ENCODE measurements at places on chromosomes 1 and 21.

DNA sequence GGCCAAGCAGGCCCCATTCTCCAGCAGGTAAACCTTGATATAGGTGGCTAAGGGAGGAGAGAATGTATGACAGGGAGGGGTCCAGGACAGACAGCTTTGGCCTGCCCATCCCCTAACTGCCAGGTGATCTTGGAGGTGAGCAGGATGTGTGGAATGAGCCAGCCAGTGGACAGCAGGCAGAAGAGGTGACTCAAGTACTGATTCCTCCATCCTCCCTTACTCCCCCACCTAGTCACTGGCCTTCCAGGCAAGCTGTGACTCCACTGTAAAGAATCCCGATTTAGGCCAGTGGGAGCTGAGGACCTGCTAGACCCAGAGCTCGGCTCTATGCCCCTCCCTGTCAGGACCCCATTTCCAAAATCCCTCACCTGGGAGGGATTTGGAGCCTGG lies 36.6 kb downstream of the RIMS3 start:
- no peak for DNase-seq

GRCh38 chr1:202029171-202029665 lies 18.8 kb downstream of the ELF3 start:
- DNase-seq, result peak; percentile 69

- DNase-seq, result no peak
Observed at GRCh38 chr21:38420140-38420539, 78.1 kb downstream of the ERG start.

- no peak for DNase-seq
Observed at GRCh38 chr1:86825319-86825718, 88.6 kb downstream of the SELENOF start.

DNA sequence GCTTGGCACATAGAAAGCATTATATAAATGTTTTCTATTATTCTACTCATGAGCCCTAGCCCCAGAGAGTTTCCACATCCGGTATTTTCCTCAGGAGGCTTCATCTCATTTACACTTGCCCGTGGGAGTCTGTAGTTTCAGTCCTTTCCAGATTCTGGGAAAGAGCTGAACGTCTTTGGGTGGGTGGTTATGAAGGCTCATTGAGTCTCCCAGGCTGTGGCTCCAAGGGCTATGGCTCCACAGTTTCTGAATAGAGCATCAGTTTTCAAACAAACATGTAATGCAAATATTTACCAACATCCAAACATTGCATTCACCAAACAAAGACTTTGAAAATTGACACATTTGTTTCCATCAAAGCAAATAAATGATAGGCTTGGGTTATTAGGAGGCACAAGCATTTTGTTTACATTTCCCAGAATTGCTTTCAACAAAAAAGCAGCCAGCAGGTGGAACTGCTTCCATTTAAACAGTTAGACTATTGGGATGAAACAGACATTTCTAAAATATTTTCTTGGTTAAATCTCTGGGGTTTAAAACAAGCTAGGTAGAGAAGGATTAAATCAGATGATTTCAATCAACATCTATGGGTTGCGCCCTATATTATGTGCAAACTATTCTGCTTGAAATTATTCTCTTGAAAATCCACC lies 1.3 kb upstream of the LEMD1 start:
- peak; percentile 66 for DNase-seq

DNA sequence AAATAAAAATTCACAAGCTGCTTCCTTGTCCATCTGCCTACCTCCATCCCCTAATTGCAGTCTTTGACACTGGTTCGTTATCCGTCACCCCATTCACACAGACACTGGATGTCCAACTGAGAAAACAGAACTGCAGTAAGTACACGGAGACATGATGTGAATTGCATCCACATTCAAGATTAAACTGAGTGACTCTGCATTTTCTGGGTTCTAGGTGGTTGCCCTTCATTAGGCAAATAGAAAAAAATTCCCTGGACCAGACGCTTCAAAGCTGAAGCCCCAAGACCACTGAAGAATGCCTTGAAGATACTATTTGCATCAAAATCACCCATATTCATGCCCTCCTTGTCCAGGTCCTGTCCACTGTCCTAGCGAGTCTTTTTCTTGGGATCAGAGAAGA lies 7.9 kb upstream of the ALG6 start:
- no peak for DNase-seq

DNA sequence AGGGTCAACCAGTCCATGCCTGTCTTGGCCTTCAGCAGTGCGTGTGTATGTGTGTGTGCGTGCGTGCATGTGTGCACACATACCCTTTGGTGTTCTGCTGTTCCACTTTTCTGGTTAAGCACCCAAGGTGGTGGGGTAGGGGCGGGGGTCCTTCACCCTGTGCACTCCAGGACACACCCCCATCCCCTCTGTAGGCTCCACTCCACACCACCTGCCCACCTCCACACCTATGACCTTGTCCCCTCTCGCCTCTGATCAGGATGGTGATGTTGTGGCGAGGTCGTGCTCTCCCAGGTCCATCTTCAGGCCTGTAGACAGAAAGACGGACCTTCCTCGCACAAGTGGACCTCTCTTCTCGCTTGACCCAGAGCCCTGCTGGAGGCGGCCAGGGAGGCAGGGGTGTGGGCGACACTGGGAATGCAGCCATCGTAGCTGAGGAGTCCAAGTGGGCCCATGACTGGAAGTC lies 44.6 kb downstream of the WDR4 start:
- no peak for DNase-seq

DNA sequence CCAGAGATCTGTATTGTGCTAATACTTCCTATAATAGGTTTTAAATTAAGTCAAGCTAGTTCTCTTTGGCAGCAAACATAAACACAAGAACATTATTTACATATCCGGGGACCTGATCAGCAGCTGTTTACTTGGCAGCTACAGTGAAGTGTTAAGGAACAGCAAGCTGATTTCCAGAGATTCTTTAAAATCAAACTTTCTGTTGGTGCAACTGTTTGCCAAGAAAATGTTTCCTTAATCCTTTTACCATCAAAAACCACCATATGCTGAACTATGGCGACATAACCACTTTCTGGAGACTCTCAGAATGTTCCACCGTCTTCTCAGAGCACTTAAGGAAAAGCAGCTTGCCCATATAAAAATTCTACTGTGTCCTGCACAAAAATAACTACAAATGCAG lies 107.0 kb upstream of the KRTAP19-8 start:
- DNase-seq, result no peak

DNA sequence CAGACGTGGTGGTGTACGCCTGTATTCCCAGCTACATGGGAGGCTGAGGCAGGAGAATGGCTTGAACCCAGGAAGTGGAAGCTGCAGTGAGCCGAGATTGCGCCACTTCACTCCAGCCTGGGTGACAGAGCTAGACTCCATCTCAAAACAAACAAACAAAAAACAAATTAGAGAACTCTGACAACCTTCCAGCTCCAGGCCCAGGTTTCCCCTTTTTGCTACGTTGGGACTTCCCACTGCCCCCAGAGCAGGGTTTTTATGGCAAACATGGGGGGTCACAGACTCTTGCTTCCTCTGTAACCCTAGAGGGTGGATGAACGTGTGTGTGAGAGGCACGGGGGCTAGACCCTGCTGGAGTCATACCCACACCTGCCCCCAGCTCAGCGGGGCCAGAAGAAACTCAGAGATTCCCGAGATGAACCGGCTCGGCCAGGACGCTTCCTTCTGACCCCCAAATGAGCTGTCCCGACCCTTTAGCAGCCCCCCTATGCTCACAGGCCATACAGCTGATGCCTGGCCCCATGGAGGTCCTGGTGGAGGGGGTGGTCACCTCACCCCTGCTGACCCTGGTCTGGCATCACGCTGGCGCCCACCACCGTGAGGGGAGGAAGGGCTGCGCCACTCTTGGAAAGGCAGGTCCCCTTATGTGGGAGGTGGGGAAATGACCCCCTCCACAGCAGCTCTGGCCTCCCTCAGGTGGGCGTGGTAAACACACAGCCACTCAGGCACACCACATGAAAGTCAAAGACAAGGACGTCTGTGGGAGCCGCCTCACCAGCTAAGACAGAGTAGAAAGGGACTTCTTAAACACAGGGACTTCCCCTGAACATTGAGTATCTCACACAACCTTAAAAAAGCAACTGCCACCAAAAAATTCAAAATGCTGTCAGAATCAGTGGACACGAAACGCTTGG lies 7.1 kb downstream of the GPR157 start:
- no peak for DNase-seq

GRCh38 chr1:78619803-78620579 lies at the start of gene IFI44L:
IFI44L (plus strand) TSS chr1:78620448; CDS start chr1:78627916, 7,468 bp downstream.
- DNase-seq, result peak; percentile 9

DNA sequence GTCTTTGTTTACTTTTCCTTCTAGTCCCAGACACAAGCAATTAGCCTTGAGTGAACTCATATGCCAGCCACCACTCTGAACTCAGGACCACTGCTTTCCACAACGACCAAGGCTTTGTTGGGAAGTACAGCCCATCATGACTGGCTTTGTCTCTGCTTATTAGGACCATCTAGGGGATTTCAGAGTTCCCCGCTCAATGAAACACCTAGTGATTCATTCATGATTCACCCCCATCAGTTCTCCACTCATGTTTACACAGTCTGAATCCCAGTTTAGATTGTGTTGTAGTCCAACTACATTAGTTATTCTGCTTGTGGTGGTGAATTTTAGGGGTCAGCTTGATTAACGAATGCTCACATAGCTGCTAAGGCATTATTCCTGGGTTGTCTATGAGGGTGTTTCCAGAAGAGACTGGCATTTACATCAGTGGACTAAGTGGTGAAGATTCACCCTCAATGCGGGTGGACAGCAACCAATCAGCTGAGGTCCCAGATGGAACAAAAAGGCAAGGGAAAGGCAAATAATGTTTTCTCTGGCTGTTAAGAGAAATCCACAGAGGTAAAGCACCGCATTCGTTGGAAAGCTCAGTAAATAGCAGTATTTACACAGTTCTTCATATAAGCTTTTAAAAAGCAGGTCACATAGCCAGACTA lies 122.7 kb downstream of the RGS21 start:
- no peak for DNase-seq

DNA sequence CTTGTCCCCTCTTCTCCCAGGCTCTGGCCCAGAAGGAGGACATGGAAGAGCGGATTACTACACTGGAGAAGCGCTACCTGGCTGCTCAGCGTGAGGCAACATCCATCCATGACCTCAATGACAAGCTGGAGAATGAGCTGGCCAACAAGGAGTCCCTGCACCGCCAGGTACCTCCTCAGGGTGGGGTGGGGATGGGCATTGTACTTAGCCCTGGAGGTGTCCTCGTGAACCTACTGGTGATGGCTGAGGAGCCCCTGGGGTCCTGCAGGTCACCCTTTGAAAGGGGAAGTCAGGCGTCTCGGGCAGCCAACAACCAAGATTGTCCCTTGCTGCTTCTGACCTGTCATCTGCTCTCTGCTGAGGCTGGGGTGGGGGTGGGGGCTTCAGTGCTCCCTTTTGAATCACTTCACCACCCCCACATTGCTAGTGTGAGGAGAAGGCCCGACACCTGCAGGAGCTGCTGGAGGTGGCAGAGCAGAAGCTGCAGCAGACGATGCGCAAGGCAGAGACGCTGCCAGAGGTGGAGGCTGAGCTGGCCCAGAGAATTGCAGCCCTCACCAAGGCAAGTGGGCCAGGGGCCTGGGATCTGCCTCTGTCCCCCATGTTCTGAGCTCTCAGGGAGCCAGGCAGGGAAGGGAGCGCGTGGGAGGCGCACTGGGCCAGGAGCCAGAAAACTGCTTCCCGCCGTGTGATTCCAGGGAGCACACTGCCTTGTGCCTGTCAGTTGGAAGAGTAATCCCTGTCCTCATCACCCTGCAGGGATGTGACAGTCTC lies 19.7 kb downstream of the PPFIA4 start:
- DNase-seq, result peak; percentile 28

DNA sequence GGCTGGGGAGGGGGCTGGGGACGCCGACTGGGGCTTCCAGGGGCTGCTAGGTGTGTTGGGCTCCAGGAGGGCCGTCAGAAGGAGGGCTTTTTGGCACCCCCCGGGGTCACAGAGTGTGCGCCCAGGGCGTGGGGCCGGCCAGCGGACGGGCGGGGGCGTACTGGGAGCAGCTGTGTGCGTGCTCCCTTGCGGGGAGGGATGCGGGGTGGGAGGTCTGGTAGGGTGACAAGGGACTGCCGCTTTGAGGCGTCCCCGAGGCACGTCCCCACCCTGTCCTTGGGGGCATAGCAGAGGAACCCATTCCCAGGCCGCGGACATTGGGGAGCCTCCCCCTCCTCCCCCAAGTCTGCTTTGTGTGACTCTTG lies 1.1 kb downstream of the FOXO6 start:
- no peak for DNase-seq

DNA sequence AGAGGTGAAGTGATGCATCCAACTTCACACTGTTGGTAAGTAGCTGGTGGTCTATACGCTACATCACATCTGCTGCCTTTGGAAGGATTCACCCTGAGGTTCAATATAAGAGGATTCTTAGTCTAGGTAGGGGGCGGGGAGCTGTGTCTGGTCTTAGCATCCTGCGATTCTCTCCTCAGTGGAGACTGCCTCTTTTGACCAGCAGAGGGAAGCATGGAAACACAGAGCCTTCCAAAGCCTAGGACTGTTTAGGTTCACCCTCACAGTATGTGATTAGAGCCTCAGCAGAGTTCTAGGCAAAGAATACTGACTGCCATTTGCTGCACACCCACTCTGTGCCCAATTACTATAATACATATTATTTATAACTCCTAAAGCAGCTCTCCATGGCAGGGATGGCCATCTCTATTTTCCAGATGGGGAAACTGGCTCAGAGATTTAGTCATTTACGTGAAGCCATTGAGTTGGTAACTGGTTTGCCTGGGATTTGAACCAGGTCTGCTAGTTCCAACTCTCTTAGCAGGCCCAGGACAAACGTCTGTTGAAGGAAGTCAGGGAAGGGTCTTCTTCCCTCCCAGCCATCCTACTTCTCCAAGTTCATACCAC lies 28.9 kb upstream of the EFCAB14 start:
- DNase-seq, result peak; percentile 46

DNA sequence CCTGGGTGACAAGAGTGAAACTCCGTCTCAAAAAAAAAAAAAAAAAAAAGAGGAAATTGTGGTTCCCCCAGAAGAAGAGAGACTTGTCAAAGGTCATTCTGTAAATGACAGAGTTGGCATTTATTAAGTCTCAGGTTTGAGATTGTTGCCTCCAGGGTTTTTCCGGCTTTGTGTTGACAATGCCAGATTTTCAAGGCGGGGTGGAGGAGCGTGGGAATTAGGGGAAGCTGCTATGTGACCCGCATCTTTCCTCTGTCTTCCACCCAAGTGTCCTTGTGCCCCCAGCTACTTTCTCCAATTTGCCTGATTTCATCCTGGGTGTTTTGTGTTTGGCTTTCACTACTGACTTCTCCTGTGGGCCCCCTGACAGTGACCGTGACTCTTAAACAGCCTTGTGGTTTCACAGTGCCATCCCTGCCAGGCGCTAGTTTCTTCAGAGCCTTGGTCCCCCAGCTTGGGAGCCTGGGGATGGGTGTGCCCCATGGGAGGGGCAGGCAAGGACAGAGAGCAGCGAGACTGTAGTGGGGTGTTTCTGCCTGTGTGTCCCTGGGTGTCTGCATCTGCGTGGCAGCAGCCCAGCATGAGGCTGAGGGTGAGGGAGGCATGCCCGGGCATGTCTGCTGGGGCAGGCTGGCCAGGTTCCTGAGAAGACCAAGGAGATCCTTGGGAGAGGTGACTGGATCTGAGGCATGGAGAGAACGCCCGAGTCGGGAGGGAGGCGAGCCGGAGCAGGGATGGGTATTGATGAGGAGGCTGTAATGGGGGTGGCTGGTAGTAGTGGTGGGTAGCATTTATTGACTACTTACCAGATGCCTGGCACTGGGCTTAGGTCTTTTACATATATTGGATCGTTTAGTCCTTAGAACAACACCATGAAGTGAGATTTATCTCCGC lies 46.3 kb downstream of the IER5 start:
- DNase-seq, result peak; percentile 25

GRCh38 chr1:82947278-82947677 lies 1051.7 kb downstream of the TTLL7 start:
- no peak for DNase-seq

All from NCI-H1105 treated with DMSO at 0.1 percent for 48 hours (cell line).